ENCODE measurements at places on chromosomes 4 and X.
A peak's percentile ranks its signal among the peaks of the same experiment; 100 is the strongest.

DNA sequence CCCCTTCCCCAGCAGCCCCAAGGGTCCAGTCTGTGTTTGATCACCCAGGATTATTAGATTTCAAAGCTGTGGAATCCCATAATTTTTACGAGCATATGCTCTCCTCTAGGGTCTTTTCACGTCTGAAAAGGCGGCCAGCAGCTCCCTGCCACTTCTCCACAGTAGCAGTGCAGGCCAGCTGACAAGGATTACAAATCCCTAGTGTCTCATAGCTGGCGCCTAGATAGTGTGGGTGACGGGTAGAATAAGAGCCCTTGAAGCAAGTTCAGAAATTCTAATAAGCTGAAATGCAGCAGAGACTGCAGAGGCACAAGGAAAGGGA, 79.4 kb downstream of the RLIM start:
- no peak for DNase-seq

GRCh38 chrX:19750028-19750782, 137.2 kb downstream of the SH3KBP1 start:
- no peak for DNase-seq

DNA sequence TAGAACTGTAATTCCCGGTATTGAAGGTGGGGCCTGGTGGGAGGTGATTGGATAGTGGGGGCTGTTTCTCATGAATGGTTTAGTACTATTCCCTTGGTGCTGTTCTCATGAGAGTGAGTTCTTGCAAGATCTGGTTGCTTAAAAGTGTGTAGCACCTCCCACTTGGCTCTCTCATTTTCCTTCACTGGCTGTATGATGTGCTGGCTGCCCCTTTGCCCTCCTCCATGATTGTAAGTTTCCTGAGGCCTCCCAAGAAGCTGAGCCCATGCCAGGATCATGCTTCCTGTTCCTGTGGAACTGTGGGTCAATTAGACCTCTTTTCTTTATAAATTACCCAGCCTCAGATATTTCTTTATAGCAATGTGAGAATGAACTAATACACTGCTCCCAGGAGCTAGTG, 8.7 kb downstream of the ANXA10 start:
- no peak for DNase-seq

DNA sequence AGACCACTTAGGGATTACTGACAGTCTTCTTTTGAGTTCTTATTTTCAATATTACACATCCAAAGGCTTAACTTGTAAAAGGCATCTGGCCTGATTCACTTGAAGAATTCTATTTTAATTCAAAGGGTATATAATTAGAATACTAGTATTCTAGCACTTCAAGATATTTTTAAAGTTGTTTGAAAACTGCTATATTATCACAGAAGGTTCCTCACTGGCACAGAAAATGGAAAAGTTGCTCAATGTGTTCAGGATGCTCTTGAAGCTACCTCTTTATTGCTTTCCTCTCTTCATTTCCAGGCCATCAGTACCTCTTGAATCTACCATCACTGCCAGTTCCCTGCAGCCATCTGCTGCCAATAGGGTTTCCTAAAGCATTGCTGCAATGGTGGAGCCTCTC, 271.4 kb downstream of the KCNIP4 start:
- no peak for DNase-seq

DNA sequence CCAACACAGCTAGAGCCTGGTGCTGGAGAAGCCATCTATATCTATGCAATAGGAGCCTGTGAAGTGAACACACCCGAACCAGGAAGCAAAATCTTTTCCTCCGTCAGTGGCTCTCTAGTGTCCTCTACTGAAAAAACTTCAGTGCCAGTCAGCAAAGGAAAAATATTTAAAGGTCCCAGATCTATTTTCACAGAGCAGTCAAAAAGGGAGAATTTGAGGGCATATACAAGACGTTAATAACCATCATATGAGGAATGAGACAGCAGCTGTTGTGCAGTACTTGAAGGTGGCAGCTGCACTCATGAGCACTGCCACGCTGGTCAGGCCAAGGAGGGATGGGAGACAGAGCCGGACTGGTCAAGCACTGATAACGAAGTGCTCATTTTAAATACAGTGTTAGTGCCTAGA, 14.4 kb downstream of the MCUB start:
- DNase-seq, result no peak

GRCh38 chrX:41452565-41453356, 5.6 kb downstream of the NYX start:
- DNase-seq, result no peak

DNA sequence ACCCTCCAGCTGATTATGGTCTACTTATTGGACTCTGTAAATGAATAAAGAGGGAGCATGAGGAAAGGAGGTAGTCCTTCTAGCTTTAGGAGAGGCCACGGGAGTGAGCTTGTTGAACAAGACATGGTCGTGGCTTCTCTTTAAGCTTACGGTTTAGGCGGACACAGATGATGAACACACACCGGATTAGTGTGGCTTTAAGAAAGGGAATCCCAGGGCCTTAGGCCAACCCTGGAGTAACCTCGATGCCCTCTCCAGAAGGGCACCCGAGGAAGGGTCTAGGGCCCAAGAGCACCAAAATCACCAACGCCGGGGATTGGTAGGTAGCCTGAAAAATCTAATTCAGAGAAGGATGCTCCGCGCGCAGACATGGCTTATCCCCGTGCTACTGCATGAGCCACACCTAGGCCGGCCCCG, 39.4 kb downstream of the ERVMER34-1 start:
- DNase-seq, result no peak

DNA sequence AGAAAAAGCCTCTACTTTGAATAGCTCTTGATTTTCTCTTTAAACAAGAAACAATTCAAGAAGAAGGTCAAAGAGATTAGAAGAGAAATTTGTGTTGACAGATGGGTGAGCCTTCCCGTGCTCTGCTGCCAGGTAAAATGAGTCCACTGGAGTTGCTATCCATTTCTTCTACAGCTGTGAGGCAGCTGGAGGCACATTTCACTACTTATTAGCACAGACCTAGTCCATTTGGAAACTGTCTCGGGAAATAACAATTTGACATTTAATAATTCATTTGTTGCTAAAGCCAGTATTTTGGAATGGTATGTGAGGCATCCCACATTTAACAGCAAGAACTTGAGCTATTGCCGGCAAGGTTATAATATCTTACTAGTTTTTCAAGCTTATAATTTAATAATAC, 396.8 kb upstream of the GRIA3 start:
- DNase-seq, result no peak

GRCh38 chr4:55742655-55743202, 76.9 kb upstream of the EXOC1L start:
- DNase-seq, result no peak

DNA sequence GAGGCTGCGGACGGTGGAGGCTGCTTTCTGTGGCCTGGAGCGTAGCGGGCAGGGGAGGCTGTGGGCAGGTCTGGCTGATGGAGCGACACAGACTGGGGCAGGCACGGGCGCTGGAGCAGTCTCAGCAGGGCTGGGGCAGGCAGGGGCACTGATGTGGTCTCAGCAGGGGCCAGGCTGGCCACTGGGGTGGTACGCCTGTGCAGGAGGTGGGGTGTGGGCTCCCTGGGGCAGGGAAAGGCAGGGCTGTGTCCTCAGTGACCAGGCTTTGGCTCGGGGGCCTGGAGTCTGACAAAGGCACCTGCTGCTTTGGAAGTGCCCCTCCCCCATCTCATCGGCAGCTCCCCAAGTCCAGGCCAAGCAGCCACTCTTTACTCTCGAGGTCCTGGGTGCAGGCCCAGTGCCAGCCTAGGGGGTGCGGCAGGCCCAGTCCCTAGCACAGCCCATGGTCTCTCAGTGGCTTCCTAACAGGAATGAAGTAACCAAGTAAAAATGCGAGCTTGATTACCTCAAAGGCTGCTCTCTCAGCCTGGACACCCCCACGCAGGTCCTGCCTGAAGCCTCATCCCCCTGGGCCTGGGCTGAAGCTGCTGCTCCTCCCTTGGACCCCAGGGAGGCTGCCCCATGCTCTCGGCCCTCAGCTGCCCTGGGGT, 55.5 kb downstream of the ADRA2C start:
- no peak for DNase-seq

DNA sequence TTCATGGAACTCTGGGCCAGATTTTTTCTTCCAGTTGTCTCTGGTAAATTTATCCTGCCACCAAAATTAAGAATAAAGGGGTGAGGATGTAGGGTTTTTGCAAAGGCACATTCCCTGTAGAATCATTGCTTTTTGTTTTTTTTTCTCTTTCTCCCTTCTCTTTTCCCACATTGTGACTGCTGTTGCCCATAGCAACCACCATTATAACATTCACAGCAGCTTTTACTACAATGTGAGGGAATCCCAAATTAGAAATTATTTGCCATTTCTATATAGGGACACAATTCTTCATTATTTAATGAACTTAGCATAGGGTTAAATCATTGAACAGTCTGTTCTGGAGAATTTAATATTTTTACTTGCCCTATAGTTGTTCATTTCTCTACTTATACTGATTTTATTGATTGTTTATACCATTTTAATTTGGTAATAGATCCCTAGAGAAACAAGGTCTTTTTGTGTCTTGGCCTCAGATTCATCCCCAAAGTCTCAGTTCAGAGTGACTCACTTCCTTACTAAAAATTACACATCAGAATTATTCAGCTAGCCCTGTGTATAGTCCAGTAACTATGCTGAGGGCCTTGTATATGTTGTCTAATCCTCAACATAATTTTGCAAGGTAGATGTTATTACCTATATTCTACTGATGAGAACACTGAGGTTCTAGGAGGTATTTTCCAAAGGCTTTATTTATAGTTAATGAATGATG, 80.8 kb upstream of the ANK2 start:
- no peak for DNase-seq

DNA sequence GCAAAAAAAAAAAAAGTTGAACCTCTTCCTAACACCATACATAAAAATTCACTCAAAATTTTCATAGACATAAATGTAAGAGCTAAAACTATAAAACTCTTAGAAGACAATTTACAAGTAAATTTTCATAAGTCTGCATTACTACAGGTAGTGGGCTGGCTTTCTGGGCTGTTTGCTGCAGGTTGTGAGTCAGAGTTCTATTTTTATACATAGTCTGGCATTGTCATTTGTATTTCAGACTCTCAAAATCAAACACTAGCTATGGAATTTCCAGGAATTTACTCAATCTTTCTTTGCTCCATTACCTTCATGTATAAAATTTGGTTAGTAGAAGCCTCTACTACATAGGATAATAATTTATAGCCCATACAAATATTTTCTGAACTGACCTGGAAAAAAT, 227.2 kb downstream of the COX18 start:
- DNase-seq, result no peak

GRCh38 chr4:83651846-83652245, 115.9 kb downstream of the GPAT3 start:
- no peak for DNase-seq

DNA sequence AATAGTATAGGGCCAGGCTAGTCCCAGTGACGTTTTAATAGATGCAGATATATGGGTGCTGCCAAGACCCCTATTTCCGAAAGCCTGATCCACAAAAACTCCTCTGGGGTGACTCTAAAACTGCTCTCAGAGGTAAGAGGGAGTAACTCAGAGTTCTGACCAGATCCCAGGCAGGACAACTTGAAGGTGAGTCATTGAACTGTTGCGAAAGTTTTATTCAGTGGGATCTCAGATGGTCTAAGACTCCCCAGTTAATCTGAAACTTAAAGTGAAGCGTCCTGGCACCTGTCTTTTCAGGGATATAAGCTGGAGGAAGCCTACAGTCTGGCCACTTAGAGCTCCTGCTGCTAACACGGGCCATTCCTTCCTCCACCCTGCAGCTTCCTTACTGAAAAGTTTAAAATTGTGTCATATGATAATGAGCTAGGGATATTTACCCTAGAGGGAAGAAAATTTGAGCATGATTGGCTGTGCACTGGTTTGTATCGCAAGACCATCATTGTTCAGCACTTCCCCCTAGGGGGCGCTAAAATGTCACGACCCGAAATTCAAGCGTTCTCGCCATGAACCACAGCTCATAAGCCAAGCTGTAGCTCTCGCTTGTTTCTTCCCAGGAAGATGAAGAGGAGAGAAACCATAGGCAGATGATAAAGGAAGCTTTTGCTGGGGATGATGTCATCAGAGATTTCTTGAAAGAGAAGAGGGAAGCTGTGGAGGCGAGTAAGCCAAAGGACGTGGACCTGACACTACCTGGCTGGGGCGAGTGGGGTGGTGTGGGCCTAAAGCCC, 19.5 kb downstream of the UTP14A start:
- peak; percentile 23 for DNase-seq

- DNase-seq, result no peak
Measured at GRCh38 chr4:98786866-98787265, 128.5 kb upstream of the TSPAN5 start.

GRCh38 chr4:101596781-101597552, 193.6 kb upstream of the BANK1 start:
- no peak for DNase-seq

GRCh38 chr4:53380221-53380620, 2.8 kb downstream of the FIP1L1 start:
- DNase-seq, result no peak

GRCh38 chrX:40012039-40012867, 85.5 kb downstream of the BCOR start:
- no peak for DNase-seq

DNA sequence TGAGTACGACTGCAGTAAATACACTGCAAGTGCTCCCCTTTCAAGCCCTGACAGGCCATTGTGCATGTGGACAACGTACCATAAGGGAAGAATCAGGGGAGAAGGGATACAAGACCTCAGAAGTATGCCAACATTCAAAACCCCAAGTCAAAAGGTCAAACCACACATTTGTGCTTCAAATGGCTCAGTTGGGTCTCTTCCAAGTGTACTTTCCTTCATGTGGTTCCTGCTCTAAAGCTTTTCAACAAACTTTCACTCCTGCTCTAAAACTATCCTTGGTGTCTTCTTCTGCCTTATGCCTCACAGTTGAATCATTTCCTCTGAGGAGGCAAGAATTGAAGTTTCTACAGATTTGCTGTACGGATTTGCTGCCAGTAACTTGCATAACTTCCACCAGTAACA, 305.7 kb upstream of the SLIT2 start:
- DNase-seq, result no peak

GRCh38 chrX:100931218-100931924, 2.7 kb upstream of the XKRX start:
- DNase-seq, result no peak

DNA sequence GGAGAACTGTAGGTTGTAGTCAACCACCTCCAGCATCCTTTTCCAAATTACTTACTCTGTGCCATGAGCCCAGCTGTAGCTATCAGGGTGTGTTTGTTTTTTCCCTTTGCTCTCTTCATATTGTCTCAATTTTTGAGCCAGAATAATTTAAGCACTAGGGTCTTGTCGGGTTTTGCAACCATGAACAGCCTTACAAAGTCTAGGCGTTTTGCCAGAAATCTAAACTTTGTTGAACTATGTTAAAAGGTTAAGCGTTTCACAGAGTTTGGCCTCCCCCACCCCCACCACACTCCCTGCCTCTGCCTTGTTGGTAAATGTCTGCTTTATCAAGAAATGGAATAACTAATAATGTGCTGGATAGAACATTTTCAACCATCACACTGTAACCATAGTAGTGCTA, 190.6 kb upstream of the TTC29 start:
- DNase-seq, result no peak
